ENCODE measurements at places on chromosomes 5 and 9.
A peak's percentile ranks its signal among the peaks of the same experiment; 100 is the strongest.

- no peak for DNase-seq
Observed at GRCh38 chr5:150153957-150154617, 1.6 kb downstream of the PDGFRB start.

- DNase-seq: no peak
Observed at GRCh38 chr5:73564675-73565074, 764 bp downstream of the ANKRA2 start.

GRCh38 chr9:113541019-113541900, 77.7 kb downstream of the RGS3 start:
- DNase-seq: no peak

GRCh38 chr5:149990518-149991376, 9.7 kb downstream of the TIGD6 start:
- peak; percentile 39 for DNase-seq

DNA sequence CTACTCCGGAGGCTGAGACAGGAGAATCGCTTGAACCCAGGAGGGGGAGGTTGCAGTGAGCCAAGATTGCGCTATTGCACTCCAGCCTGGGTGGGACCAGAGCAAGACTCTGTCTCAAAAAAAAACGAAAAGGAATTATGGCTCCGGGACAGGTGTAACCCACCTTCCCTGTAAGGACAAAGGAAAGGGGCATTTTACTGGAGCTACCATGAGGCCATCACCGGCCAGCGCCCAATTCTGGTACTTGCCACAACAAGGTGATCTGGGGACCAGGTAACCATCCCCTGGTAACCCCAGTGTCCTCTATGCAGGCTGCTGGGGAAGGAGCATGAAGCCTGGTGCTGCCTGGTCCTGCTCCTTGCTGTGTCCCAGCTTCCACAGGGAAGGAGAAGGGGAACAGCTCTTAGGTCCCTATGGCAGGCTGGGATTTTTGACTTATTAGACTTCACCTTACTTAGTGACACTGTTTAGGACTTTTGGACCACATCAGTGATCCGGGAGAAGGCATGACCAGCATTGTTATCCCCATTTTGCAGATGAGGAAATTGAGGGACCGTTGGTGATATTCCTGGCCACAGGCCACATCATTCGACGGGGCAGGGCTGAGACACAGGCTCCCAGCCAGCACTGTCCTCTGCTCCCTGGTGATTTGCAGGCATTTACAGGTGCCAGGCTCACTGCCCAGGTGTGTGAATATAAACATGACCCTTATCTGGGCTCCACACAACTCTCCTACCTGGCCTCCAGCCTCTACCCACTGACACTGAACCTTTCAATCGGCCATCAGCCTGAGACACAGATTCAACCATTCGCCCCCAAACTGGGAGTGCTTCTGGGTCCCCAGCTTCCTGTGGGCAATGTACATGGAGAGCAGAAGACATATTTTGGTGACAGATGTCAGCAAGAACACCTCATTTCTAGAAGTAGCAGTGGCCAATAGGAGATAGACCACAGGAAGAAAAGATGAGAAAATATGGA, 26.5 kb upstream of the ABO start:
- DNase-seq: no peak

DNA sequence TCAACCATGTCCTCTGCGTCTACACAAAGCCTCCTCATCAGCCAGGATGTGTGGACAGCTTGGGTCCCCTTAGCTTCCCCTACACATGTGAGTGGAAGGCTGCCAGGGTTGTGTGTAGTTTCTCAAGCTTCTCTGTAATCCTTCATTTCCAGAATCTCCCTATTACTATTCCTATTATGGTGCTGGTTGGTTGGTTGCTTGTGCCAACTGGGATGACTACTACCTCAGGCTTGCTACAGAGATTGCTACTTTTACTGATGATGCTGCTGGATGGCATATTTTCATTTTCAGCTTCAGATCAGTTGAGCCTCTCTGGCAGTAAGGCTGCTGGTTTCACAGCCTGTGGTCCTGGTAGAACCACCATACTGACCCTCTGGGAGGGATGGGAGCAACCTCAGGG, 39.9 kb downstream of the ATG10 start:
- no peak for DNase-seq

GRCh38 chr5:157571357-157571827, 4.2 kb downstream of the ADAM19 start:
- no peak for DNase-seq

- no peak for DNase-seq
Observed at GRCh38 chr9:81244631-81245030, 444.7 kb downstream of the TLE1 start.

DNA sequence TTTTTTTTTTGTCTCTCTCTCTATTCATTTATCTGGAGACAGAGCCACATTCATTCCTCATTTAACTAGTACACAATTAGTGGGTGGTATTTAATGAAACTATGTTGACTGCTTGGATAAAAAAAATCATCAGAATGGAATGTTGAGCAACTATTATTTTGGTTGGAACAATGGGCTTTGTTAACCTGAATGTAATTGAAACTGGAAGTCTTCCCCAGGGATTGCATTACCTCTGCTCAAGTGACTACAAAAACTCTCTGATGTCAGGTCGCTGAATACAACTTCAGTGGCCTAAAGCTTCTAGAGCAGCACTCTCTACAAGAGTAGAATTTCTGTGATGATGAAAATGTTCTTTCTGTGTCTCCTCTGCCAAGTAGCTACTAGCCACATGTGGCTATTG, 295.8 kb downstream of the DEPDC1B start:
- DNase-seq: no peak

DNA sequence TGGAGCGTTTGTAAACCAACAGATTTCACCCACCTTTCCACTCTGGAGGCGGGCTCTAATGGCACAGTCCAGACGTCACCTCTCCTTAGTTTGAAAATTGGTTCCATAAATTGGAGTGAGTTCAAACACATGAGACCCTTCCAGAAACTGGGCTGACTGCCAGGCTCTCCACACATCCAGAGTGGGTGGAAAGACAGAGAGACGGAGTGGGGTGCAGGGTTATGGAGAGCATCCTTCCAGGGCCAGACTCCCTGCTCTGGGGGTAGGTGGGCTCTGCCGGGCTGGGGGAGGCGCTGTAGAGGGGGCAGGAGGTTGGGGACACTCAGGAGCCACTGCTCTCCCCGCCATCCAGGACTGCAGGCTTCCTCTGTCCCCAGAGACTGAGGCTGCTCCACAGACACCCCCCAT, 104.7 kb upstream of the PHYKPL start:
- no peak for DNase-seq

GRCh38 chr5:58786035-58786434, 203.2 kb downstream of the RAB3C start:
- DNase-seq: no peak

DNA sequence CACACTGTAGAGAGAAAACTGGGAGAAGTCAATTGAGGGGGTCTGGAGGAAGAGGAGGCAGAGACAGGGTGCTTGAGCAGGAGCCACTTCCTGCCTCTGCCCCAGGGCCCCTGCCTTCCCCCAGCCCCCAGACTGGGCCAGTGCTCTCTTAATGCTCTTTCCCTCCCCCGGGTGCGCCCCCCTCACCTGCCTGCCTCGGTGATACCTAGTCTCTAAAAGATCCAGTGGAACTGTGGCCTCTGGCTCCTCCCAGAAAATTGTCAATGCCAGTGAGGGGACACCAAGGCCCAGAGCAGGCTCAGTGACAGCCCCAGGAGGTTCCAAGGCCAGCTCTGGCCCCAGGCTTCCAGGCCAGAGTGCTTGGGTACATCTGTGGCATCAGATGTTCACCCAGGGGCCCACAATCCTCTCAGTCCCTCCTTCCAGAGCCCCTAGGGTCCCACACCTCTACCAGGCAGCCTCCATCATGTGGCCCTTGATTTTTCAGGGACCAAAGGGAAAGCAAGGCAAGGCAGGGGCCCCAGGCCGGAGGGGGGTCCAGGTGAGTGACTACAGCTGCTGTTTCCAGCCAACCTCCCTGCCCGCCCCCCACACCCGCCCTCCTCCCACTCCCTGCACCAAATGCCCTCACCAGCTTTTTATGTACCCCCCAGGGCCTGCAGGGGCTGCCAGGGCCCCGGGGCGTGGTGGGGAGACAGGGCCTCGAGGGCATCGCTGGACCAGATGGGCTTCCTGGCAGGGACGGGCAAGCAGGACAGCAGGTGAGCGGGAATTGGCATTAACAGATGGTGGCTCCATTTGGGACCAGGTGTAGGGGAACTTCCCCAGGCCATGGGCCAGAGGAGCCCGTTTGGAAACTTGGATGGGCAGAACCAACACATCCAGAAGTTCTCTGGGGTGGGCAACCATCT, 33.1 kb upstream of the ORM1 start:
- DNase-seq: no peak

GRCh38 chr5:63686938-63687337, 275.3 kb downstream of the HTR1A start:
- no peak for DNase-seq

- DNase-seq: no peak
Observed at GRCh38 chr9:133074111-133074651, 12.4 kb downstream of the CEL start.

DNA sequence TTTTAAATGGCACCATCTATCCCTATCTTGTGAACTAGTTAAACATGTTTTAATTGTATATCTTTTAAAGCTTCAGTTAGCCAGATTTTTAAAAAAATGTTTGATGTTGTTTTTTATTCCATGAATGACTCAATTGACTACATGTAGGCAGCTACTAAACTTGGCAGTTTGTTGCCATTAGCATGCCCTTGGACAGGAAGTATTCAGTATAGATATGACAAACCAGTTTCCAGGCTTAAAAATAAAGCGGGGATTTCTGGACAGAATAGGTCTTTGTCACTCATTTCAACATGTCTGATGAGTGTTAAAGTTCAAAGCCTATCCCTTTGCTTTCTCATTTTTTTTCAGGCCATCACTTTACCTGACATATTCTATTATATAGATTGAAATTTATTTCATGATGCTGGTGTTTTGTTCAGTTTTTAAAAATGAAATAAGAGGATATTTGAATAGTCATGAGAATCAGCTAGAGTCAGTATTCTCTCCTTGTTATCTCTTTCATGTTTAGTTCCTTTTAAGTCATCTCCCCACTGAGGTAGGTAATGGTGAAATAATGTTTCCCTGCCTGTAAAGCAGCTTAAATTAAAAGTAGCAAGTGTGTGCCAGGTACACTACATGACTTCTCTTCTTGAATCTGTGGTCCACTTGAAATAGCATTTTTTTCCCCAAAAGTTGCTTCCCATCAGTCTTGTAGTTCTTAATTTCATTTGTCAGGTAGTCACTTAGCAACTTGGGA, 11.9 kb downstream of the TNFAIP8 start:
- no peak for DNase-seq

DNA sequence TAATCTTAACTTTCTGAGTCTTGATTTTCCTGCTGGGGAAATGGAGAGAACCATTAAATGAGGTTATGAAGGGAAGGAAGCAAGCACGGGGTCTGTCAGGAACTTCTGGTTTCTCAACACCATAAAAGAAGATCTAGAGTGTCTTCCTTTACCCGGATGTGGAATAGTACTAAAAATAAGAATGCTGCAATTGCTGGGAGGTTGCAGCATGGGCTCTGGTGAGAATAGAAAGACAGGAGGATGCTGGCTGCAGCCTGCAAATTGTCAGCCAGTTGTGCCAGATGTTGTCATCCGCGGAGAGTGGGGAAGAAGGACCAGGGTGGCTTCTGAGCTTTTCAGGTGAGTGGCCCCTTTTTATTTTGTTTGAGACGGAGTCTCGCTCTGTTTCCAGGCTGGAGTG, 69.3 kb upstream of the STC2 start:
- DNase-seq: no peak

DNA sequence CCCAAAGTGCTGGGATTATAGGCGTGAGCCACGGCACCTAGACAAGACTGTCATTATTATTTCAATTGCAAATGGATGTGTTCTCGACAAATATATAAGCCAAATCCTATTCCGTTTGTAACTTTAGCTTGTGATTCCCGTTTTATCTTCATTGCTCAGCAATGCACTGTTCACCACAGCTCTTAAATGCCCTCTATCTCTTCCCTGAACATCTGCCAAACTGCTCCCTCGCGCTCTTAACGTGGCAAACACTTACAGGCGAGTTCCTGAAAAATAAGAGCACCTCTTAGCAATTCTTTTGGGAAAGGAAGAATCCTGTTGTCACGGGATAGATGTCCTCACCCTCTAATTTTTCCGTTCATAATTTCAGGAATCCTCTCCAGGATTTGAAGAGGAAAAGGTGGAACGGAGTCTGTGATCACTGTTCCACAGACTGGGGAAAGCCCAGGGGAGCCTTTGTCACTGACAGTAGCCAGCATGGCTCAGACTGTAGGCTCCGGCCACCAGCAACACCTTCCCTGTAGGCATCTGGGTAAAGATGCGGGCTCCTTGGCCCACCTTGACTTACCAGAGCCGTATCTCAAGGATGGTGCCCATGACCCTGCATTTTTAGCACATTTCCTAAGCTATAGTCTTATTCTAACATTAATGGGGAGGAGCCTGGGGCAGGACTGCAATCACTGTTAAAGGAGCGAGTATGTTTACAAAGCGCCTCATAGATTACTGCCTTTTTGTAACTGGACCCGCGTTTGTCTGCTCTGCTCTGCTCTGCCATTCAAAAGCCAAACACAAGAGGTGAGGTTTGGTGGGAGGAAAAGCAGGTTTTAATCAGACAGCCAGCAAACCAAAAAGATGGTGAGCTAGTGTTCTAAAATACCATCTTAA, 20.2 kb upstream of the GNPDA1 start:
- peak; percentile 15 for DNase-seq

DNA sequence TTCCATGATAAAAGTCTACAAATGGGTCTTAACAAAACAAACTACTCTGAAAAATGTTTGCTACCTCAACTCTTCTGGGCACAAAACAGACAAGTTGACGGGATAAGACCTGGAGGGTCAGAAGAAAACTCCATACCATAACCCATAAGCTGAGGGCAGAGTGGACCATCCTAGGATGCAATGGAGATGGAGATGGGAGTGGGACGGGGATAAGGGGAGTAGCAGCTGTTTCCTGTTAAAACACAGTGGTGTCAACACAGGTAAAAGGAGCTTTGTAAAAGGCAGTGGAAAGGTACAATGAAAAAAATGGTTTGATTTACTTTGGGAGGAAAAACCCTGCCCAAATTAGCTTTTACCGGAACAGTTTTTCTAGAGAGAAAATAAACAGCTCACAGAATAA, 41.6 kb downstream of the CEMIP2 start:
- peak; percentile 19 for DNase-seq

DNA sequence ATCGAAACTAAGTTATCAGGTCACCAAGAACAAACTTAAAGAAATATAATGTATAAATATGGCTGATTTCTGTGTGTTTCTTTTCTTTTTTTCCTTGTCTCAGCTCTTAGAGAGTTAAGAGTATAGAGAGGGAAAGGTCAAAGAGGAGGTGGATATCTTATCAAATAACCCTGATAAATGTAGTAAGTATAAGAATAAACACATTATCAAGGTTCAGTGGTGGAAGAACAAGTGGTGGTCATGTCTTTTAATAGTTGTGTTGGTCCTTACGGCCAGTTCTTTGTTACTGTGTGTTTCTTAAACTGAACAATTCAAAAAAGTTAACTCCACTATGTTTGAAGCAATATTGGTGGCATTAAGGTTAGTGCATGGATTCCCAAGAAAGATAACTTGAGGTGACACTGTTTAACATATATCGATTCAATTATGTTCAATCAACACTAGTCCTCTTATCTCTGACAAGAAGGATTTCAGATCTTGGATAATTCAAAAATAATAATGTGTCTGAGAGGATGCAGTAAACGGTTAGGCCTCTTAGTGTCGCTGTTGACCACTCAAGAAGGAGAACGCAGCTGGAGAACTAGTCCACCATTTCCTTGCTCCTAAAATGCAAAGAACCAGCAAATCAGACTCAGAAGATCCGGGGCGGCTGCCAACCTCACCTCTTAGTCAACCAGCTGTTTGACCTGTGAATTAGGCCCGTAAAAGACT, at the start of gene PCDHGA3:
Gene PCDHGA3, plus strand, starts transcription at position 588 of the 711 bp plus-strand sequence. CDS start 205 bp downstream, outside the sequence.
- DNase-seq: no peak

Data from DMS153 (cell line).